ENCODE measurements at places on chromosomes 7 and 10.

DNA sequence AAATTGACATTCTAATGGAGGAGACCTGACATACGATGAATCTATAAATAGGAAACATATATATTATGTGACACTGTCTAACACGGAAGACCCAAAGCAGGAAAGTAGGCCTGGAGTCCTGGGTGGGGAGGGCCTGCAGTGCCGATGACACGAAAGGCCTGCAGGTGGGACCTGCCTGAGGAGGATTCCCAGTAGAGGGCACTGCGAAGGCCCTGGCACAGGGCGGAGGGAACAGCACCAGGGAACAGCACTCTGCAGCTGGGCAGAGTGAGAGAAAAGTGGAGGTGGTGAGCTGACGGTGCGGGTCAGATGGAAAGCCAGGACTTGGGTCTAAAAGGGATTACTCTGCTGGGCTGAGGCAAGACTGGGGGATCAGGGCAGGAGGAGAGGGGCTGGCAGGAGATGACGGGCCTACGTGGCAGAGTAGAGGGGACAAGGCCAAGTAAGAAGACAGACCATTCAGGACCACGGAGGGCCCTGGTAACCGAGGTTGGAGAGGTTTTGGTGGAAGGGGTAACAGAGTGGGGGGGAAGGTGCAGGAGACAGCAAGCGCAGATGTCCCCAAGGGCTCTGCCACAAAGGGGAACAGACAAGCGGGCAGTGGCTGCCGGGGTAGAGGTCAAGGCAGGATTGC, 8.1 kb downstream of the ZNF746 start:
- no peak for DNase-seq

GRCh38 chr10:16199216-16199615, 237.6 kb upstream of the PTER start:
- no peak for DNase-seq

DNA sequence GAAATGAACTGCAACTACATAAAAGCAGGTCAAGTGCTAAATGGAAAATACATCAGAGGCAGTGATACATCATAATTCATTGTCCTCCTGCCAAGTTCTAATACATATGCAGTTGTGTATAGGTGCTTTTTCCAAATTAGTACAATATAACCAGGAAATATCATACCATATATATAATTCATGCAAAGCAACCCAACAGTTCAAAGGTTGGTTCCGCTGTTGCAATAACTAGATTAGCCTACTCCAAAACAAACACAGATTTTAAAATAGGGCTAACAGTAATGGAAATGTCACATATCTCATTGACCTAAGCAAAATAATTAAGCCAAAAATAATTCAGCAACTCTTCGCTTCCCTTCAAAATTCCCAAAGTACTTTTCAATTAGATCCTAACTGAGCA, 88.9 kb upstream of the NEBL start:
- DNase-seq: no peak

GRCh38 chr10:123761038-123761428, 94.9 kb downstream of the GPR26 start:
- no peak for DNase-seq

GRCh38 chr7:34939175-34939574, 98.1 kb downstream of the DPY19L1 start:
- DNase-seq: no peak

- no peak for DNase-seq
These were observed 468.0 kb downstream of the MAGI2 start for GRCh38 chr7:78985509-78985908.

DNA sequence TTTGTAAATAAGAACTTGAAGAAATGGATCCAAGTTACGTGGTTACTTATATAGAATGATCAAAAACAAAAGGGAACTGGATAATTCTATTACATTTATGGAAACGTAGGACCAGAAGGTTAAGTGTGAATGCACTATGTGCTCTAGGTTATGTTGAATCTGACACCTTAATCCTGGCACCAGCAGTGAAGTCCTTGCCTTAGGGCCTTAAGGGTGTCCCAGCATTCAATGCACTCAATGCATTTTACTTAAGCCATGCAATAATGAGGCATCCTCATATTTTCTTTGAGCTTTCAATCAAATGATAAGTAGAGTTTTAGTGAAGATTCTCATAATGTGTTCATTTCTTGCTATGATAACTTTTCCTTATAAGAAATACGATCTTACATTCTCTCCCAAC, 178.3 kb upstream of the AGR3 start:
- no peak for DNase-seq

- no peak for DNase-seq
These were observed 12.9 kb downstream of the COL17A1 start for GRCh38 chr10:104072786-104073185.

DNA sequence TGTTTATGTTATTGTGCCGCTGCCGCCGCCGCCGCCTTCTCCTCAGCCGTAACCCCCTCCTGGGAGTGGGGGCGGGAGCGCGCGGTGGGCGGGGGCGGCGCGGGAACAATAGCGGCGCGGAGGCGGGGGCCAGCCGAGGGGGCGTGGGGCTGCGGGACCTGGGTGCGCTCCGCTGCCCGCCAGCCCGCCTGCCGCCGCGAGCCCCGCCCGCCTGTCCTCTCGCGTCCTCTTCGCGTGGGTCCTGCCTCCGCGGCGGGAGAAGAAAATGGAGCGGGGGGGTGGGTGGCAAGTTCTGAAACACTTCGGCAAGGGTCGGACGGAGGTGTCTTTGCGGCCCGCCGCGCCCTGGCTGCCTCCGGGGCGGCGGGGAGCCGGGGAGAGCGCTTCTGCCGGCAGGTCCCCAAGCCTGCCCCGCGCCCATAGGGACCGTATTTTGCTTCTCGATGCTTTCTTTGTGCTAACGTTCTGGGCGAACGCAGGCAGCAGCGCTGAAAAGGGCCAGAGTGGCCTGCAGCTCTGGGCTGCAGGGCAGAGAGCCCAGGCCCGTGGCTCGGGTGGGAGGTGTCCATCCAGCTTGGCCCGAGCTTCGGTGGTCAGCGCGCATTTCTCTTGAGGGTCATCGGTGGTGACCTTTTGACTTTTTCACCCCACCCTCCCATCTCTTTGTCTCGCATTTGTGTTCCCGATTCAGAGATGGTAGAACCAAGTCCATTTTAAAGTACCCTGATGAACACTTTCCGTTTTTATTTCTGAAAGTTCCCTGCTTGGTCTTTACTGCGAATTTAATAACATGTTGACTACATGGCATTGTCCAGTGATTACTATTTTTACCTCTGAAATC, 613 bp downstream of the MAPK8 start:
- no peak for DNase-seq

DNA sequence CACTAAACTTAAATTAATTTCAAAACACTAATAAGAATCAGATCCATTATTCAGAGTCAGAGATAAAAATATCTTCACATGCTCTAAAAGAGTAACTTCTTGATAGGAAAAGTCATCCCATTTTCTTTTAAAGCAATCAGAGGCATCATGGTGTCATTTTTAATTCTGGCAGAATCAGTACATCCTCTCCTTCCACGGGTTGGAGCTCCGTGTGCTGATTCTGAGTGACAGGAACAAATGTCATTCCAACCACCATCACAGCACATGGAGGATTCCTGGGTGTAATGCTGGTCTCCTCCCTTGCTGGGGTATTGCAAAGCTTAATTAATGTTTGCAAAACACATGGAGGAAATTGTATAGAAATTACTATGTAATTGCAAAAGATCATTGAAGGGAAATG, 114.5 kb upstream of the IMMP2L start:
- no peak for DNase-seq

GRCh38 chr7:140926021-140926817, 1.5 kb upstream of the BRAF start:
- DNase-seq: no peak

- no peak for DNase-seq
These were observed 208.8 kb downstream of the THSD7A start for GRCh38 chr7:11623093-11623678.

GRCh38 chr7:128166603-128167041, 74.5 kb upstream of the LEP start:
- DNase-seq: no peak

GRCh38 chr7:19327018-19327417, 181.8 kb upstream of the FERD3L start:
- DNase-seq: no peak

DNA sequence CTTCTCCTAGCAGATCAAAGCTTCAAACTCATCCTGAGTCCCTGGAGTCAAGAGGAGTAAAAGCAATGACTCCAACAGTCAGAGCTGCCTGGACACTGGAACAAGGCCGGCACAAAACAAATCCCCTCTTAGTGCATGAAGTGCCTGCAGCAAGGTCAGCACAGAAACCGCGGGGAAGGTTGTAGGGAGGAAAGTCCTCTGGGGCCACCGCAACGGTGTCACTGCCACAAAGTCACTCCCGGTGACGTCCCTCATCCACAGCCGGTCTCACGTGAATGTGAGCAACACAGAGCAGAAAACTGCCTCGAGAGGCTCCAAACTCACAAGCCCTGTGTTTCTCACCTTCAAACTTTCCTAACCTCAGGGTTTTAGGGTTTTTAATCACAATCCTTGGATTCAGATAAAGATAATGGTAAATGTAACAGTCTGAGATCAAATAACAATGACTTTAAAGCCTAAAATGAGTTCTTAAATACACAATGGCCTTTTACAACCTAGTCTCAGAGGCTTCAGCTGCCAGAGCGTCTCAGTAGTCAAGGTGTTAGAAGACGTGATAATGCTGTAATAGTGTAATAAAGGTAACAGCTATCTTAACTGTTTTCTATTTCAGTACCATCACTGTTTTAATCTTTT, 274.3 kb downstream of the ZMYND11 start:
- DNase-seq: no peak

DNA sequence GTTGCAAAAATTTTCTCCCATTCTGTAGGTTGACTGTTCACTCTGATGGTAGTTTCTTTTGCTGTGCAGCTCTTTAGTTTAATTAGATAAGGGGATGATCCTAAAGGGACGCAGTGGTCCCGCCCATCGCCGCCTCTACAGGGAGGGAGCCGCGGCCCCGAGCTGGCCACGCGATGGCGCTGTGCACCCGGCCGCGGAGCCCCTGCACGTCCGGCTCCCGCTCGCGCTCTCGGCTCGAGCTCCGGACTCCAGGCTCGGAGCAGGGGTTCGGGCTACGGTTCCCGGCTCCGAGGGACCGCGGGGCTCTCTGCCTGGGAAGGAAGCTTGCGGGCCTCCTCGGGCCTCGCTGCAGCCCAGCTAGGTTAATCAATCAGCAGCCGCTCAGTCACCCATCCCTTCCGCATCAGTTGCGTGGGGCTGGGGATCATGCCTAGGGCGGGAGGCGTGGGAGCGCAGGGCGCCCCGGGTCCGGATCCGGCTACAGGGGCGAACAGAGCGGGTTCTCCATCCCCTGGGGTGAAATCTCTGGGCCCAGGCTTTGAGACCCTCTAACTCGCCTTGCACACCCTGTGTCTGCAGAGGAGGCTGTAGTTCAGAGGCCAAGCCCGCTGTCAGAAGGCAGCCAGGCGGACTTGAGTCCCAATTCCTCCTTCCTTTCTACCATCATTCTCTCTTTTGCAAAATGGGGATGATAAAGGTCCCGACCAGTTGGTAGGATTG, 97.9 kb downstream of the WDR11 start:
- DNase-seq: peak; percentile 25

DNA sequence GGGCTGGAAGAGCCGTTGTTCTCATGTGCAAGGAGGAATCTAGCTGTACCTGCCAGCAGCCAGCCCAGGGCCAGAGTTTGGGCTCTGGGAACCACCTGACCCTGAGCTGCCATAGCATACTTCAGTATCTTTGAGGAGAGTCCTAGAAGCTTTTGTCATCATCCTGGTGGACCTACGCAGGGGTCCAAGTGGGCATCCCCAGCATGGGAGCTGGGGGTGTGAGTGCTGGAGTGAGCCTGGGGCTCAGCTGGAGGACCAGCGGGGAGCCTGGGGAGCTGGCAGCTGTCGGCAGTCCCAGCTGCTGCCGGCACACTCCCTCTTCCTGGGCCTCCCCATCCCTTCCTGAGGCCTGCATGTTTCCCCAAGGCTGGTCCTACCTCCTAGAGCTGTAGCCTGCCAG, 32.5 kb downstream of the C10orf105 start:
- DNase-seq: no peak

DNA sequence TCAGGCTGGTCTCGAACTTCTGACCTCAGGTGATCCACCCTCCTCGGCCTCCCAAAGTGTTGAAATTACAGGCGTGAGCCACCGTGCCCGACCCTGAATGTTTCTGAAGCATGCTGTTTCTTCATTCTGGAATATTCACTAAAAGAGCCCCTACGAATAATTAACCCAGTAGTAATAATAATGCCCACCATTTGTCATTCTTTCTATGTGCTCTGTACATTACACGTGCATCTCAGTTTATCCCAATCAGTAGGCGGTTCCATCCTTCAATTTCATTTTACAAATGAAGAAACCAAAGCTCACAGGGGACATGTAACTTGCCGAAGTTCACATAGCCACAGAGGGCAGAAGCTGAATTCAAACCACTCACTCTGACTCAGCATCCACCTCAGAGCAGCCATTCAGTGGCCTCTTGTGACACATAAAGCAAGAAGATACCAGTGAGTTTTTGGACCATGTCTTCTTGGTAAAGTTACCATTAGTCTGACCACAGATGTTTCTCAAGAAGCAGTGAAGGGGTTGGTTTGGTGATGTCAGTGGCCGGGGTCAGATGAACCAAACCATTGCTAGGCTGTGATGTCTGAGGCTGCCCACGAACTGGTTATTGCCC, 71.9 kb upstream of the DUSP5 start:
- DNase-seq: peak; percentile 50

- no peak for DNase-seq
These were observed 59.0 kb downstream of the MTPN start for GRCh38 chr7:135918134-135918533.

DNA sequence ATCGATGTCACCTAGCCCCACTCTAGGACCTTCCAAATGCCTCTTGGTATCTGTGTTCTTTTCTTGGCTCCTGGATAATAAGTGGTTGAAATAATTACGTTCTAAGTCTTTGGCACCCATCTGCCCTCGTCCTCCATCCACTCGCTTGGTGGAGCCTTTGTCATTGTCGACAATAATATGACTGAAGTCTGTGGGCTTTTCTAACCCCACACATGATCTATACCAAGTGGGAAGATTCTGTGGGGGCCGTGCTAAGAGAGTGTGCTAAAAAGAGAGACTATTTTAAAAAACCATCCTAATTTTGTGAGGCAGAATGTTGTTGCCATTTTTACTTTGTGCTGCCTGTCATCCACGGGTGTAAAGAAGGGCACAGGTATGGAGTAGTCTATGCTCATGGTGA, 113.1 kb downstream of the GALNT17 start:
- no peak for DNase-seq
